H1 (cell line): ENCODE measurements at places on chromosomes 3 and 15. TPM values are rescaled to one million over a fixed set of nuclear protein-coding genes. Genes with fewer than 3 reads are reported as not detected.

The KIF15 gene
- 25.5 and 26.4 TPM in 2 replicates for total RNA-seq

GRCh38 chr3:185051801-185052200, 101.1 kb downstream of the C3orf70 start:
- no peak overlapping the region for H3K4me3 ChIP-seq
- no peaks in the 10 kb centered on the region for H3K27me3 ChIP-seq
- H3K36me3 ChIP-seq, result no peaks in the 10 kb centered on the region; the same call in 1 of the 2 replicates
- H3K4me1 ChIP-seq, result peaks cover 2% of the 10 kb centered on the region

GRCh38 chr15:97903971-97904572, 56.4 kb upstream of the ARRDC4 start:
- H3K4me3 ChIP-seq, result no peak overlapping the region
- H3K27ac ChIP-seq, result no peak overlapping the region
- peak; percentile 70 for DNase-seq
- H3K36me3 ChIP-seq, result no peaks in the 10 kb centered on the region

DNA sequence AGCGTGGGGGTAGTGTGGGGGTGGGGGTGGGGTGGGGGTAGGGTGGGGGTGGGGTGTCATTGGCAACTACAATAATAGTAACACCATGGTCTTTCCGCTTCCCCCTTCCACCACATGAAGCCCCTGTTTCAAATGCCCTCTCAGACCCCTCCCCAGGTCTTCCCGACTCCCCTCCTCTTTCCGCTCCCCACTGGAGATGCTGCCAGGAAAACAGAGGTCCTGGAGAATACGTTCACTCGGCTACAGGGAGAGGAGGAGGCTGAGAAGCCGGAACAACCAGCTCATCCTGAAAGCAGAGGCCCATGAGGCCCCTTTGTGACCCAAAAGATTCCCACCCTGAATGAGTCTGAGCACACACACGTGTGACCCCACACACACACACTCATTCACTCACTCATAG, 75.4 kb downstream of the CPN2 start:
- H3K4me3 ChIP-seq, result no peak overlapping the region
- H3K27ac ChIP-seq, result no peak overlapping the region
- H3K27me3 ChIP-seq, result no peaks in the 10 kb centered on the region; the same call in 1 of the 2 replicates
- H3K36me3 ChIP-seq, result no peaks in the 10 kb centered on the region

DNA sequence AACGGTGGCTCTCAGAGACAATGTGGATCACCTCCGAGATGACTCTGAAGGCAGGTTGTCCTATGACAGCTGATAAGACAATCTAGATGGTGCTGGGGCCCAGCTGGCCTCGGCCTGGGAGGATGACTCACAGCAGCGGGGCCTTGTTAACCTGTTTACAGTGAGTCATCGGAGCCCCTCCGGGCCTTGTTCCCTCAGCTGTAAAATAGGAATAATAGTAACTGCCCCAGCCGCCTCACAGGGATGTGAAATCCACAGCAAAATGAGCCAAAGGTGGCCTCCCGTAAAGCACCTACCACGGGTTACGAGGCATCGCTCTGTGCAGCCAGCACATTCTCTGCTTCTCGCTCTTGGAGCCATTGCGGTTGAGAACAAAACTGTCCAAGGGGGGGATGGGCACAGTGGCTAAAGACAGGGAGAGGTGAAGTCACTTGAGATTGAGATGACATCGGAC, 88.6 kb upstream of the RASGRF1 start:
- DNase-seq, result no peak
- no peak overlapping the region for H3K4me3 ChIP-seq
- no peak overlapping the region for H3K27ac ChIP-seq
- no peaks in the 10 kb centered on the region for H3K4me1 ChIP-seq
- no peaks in the 10 kb centered on the region for H3K36me3 ChIP-seq

The TMCO5A gene
- not detected in 2 replicates for total RNA-seq

- H3K36me3 ChIP-seq, result no peaks in the 10 kb centered on the region
- H3K4me3 ChIP-seq, result no peak overlapping the region
- peaks cover 5% of the 10 kb centered on the region for H3K4me1 ChIP-seq
Measured at GRCh38 chr3:60703956-60704736, 547.1 kb downstream of the FHIT start.

- no peak overlapping the region for H3K4me3 ChIP-seq
- no peaks in the 10 kb centered on the region; the same call in 1 of the 2 replicates for H3K4me1 ChIP-seq
- no peaks in the 10 kb centered on the region for H3K36me3 ChIP-seq
- no peaks in the 10 kb centered on the region for H3K27me3 ChIP-seq
Measured at GRCh38 chr3:140276703-140277102, 341.7 kb downstream of the CLSTN2 start.

The XCR1 gene
- not detected in 2 replicates for total RNA-seq

GRCh38 chr3:10983219-10983916, 9.2 kb upstream of the SLC6A1 start:
- no peaks in the 10 kb centered on the region for H3K36me3 ChIP-seq
- no peaks in the 10 kb centered on the region for H3K4me1 ChIP-seq
- no peak overlapping the region for H3K4me3 ChIP-seq
- H3K27me3 ChIP-seq, result no peaks in the 10 kb centered on the region
- no peak overlapping the region for H3K27ac ChIP-seq

The PDCD6IP gene
- 136 and 155 TPM in 2 replicates for total RNA-seq

DNA sequence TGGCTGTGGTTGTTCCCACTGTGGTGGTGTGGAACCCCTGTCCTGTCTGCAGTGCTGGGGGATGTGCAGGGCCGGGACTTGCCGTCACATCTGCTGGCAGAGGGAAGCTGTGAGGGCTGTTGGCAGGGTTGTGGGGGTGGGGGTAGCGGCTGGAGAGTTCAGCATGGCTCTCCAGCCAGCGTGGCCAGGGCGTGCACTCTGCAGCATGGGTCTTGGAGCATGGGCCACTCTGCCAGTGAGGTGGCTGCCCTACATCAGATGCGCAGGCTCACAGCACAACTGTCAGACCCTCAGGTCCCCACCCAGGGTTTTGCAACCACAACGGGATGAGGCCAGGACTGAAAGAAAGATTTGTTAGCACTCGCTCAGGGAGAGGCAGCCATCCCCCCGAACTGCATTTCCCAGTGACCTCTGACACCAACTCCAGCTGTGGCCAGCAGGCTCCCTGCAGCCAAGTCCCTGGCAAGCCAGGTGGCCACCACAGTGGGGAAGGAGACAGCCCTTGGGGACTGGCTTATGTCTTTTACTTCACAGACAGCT, 237.7 kb upstream of the LYSMD4 start:
- DNase-seq, result no peak
- no peaks in the 10 kb centered on the region for H3K4me1 ChIP-seq
- no peaks in the 10 kb centered on the region for H3K36me3 ChIP-seq
- no peak overlapping the region; the same call in 1 of the 2 replicates for H3K27ac ChIP-seq
- H3K4me3 ChIP-seq, result no peak overlapping the region

DNA sequence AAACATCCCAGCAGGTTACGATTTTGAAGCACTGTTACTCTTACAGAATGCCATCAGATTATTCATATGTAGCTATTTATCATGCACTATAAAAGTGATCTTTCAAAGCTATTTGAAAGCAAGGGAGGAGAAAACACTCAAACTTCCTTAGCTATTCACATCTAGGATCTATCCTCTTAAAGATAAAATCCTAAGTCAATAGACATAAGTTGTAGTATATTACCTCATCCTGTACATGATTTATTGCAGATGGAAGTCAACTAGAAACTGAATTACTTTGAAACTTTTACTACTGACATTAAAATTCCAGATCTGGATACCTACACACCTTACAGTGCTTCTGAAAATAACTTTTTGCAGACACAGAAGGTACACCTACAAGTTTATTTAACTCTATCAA, 197.2 kb downstream of the MEIS2 start:
- H3K27me3 ChIP-seq, result no peaks in the 10 kb centered on the region
- no peak overlapping the region for H3K4me3 ChIP-seq
- H3K36me3 ChIP-seq, result no peaks in the 10 kb centered on the region

The RTP3 gene
- total RNA-seq, result 0.33 TPM in 1 of 2 replicates, not detected in the other

The NOX5 gene
- total RNA-seq, result not detected in 2 replicates

GRCh38 chr3:48215466-48215865, 7.8 kb upstream of the CAMP start:
- no peak overlapping the region for H3K4me3 ChIP-seq
- no peaks in the 10 kb centered on the region for H3K27me3 ChIP-seq
- no peaks in the 10 kb centered on the region for H3K36me3 ChIP-seq
- H3K27ac ChIP-seq, result no peak overlapping the region
- no peak for DNase-seq

DNA sequence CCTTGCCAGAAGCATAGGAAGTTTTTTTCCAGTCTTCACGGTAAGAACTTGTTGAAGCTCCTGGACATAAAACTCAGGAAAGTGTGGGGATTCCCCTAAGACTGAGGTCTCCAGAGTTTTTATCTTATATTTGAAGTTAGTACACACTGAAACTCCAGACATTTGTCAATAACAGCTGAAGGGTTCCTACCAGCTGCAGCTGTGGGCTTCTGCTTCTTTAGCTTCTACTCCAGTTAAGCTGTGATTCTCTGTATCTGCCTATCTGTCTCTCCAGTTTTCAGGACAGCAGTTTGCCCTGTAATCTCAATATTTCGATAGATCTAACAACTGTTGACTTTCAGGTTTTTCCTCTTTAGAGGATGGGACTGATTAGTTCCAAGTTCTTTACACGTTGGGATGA, 966.0 kb upstream of the SEMA6D start:
- no peaks in the 10 kb centered on the region for H3K27me3 ChIP-seq
- H3K36me3 ChIP-seq, result no peaks in the 10 kb centered on the region
- DNase-seq, result no peak

DNA sequence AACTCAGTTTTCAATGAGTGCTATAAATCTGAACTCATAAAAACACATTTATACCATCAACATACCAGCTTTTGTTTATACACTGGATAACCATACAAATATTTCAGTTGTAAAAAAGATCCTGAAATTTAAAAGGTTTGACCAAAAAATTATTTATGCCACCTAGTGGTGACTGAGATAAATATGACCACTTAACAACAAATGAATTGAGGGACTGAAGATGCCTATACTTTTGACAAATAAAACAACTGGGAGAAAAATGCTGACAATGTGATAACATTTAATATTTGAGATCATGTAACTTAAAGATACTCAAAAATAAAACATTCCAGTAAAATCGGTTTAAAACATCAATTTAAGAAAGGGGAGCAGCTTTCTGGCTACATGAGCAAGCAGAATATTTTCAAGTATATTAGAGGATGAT, 30.4 kb downstream of the ATG3 start:
- no peaks in the 10 kb centered on the region for H3K4me1 ChIP-seq
- H3K4me3 ChIP-seq, result no peak overlapping the region
- no peaks in the 10 kb centered on the region for H3K27me3 ChIP-seq
- DNase-seq, result no peak

GRCh38 chr3:172398484-172398883, 49.8 kb downstream of the GHSR start:
- 0 out of 2 replicates have a peak, but pooled peaks cover 3% of the 10 kb centered on the region for H3K36me3 ChIP-seq
- H3K27me3 ChIP-seq, result no peaks in the 10 kb centered on the region
- no peaks in the 10 kb centered on the region for H3K4me1 ChIP-seq
- no peak for DNase-seq

The CDV3 gene
- total RNA-seq, result 149 and 163 TPM in 2 replicates

The UBAP1L gene
- 1.3 and 1.7 TPM in 2 replicates for total RNA-seq
